ENCODE measurements at places on chromosomes 7 and 10.

GRCh38 chr7:155395176-155395797, 62.6 kb upstream of the EN2 start:
- DNase-seq = no peak

GRCh38 chr10:94230134-94230785, 132.5 kb downstream of the NOC3L start:
- DNase-seq = no peak

DNA sequence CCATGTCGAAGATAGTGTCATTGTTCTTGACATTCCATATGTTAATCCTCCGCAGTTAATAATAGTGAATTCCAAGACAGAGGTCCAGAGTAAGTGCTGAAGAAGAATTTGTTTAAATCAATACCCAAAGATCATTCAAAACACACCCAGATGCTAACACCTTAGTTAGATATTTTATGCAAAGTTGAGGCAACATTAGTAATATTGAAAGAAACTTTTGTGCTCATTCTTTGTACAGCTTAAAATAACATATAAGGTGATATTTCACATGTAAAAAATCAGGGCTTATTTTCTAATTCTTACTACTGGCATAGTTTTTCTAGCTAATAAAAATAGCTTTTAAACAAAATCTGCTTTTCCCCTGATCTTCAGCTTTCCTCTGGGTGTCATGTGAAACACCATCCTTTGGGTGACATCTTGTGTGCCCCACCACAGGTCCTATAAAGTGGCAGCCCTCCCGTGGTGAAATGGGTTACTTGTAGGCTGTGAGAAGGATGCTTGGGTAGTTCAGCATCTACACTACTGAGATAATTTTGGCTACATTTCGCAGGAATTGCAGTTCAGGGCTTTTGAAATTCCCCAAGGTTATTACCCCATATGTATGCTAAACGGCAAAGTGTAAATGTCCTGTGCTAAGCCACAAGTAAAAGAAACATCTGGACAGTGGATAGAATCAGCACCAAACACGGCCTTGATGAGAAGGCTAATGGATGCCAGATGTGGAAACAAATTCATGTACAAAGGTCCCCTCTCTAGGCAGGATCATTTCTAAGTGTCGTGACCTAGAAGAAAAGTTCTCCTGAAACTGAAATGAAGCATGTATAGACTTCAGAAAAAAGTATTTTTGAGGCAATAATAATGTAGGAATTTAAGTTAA, 105.4 kb downstream of the GRM3 start:
- DNase-seq = no peak

DNA sequence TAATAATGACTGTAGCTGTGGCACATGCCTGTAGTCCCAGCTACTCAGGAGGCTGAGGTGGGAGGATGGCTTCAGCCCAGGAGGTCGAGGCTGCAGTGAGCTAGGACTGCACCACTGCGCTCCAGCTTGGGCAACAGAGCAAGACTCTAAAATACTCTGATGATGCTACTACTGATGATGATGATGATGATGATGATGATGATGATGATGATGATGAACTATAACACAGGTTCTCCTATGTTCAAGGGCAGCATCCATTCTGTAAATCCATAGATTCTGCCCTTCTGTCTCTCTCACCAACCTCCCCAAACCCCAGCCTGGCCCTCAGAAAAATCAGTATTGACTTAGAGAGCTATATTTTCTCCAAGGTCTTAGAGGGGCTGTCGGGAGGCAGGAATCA, 22.8 kb upstream of the EN2 start:
- DNase-seq = no peak

DNA sequence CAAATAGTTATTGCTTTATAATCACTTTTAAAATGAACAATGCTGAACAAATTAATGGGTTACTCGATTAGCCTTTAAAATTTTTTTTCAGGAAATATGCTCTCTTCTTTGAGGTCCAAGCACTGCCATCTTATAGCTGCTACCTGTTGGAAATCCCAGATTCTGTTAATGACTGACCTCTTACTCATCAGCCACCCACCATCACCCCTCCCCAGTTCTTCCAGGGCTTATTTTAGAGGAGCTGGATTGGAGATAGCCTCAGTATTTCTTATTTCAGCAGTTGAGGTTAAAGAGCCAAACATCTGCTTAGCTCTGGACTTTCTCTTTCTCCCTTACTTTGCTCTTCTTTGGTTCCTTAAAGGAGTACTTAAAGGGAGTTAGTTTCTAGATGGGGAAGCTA, 420.0 kb downstream of the EXOC4 start:
- DNase-seq = no peak

GRCh38 chr10:31101123-31101522, 69.5 kb upstream of the ZNF438 start:
- DNase-seq = no peak

DNA sequence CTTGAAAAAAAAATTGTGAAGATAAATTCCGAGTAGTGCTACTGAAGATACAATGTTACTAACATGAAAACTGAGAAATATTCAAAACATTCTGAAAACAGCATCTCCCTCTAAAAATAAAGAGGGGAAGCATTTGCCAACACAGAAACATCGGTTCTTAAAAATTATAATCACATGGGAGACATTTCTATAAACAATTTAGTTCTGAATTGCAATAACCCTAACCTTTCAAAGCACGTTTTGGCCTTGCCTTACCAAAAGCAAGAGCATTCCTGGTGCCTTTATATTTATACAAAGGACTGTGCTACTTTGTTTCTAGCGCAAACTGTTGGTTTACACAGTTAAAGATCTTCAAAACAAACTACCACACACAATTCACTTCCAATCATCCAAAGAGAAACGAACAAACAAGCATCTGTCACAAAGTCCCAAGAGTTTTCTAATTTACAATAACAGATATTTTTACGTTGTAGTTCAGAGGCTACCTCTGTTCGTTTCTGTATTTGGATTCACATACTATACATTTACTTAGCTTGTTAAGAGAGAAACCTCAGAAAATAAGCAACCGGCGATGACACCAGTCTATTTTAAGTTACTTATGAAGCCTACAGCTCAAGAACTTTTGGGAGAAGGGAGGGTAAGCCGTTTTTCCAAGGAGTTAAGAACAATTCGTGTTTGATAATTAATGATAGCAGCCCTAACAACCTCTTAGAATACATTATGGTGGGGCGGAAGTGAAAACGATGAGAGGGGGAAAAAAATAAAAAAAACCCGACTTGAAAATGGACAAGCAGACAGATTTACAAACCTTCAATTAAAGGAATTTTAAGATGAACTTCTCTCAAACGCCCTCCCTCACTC, 1.3 kb downstream of the ABI1 start:
- no peak for DNase-seq

- DNase-seq = no peak
Measured at GRCh38 chr7:100693312-100694097, 545 bp downstream of the GIGYF1 start.

GRCh38 chr10:129404091-129404490, 63.0 kb upstream of the MGMT start:
- DNase-seq = no peak

DNA sequence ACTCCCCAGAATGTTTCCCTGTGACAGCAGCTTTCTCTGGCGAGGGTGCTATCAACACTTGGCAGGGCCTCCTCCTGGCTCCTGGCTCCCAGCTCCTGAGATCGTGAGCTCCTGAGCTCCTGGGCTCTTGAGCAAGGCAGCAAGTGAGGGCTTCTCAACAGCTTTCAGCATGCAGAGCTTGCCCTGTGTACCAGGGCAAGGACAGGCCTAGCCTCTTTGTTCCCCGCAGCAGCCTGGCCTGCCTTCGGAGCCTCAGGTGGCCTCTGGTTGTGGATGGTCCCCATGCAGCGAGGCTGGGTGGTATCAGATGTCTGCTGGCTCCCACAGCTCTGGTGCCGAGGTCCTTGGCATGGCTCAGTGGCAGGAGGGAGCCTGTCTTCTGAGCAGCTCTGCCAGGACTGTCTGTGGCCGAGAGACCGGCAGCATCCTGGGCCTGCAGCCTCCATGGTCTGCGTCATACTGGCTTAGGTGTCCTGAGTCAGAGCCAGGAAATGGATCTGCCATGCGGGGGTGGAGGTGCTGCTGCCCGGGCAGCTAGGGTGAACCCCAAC, 44.2 kb downstream of the ZMIZ1 start:
- DNase-seq = no peak

DNA sequence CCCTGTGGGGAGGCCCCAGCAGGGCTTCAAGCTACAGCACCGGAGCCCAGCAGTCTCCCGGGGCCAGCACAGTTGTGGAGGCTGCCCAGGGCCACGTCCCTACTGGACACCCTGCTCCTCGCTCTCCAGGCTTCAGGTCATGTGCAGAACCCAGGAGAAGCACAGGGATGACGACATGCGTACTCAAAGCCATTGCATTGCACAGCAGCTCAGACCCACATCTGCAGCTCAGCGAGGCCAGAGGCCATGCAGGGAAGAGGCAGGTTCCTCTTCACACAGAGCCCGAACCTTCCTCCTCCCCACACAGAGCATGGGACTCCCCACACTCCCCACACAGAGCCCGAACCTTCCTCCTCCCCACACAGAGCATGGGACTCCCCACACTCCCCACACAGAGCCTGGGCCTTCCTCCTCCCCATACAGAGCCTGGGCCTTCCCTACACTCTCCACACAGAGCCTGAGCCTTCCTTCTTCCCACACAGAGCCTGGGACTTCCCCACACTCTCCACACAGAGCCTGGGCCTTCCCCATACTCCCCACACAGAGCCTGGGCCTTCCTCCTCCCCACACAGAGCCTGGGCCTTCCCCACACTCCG, 12.3 kb downstream of the CFAP46 start:
- DNase-seq = no peak

- DNase-seq = no peak
Measured at GRCh38 chr10:32909456-32909855, 48.6 kb downstream of the ITGB1 start.

DNA sequence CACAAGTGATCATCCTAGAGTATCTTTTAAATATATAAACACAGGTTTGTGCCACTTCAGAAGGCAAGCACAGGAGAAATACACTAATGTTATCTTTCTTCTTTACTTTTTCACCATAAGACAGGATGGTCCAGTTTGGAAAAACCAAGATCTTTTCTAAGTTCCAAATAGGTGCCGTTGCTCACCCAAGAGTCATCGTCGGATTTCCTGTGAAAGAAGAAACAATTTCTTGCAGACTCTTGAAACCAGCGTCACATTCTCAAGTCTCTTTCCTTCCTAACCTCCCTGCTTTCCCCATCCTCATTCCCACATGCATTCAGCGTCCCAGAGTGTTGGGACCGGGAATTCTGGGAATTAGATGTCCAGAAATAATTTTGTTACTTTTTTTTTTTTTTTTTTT, 42.8 kb upstream of the GSDME start:
- DNase-seq = no peak

Measured in right forelimb (tissue), 1 donor.